ENCODE measurements at places on chromosomes 6 and 20.

- DNase-seq = no peak
Measured at GRCh38 chr6:55968926-55969325, 93.5 kb upstream of the BMP5 start.

DNA sequence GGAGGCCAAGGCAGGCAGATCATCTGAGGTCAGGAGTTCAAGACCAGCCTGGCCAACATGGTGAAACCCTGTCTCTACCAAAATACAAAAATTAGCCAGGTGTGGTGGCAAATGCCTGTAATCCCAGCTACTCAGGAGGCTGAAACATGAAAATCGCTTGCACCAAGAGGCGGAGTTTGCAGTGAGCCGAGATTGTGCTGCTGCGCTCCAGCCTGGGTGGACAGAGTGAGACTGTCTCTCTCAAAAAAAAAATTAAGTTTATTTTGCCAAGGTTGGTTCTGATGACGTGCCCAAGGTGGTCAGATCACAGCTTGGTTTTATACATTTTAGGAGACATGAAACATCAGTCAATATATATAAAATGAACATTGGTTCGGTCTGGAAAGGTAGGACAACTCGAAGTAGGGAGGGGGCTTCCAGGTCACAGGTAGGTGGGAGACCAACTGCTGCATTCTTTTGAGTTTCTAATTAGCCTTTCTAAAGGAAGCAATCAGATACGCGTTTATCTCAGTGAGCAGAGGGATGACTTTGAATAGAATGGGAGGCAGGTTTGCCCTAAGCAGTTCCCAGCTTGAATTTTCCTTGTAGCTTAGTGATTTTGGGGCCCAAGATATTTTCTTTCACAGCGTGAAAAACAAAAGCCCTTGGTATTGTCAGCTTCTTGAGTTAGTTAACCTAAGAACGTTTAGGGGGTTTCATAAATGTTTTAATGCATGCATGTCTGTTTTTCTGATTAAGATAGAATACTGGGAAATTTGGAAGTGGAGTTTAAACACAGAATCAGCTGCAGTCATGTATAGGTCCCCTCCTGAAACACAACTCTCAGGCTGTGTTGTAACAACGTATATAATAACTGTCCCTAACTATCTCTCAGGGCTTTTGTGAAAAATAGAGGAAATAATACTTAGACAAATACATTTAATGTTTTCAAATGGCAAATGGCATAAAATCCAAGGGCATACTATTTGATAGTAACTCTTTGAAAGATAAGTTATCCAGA, 16.7 kb downstream of the ACOT13 start:
- DNase-seq = no peak

- no peak for DNase-seq
Measured at GRCh38 chr6:84052204-84052882, 18.8 kb downstream of the MRAP2 start.

DNA sequence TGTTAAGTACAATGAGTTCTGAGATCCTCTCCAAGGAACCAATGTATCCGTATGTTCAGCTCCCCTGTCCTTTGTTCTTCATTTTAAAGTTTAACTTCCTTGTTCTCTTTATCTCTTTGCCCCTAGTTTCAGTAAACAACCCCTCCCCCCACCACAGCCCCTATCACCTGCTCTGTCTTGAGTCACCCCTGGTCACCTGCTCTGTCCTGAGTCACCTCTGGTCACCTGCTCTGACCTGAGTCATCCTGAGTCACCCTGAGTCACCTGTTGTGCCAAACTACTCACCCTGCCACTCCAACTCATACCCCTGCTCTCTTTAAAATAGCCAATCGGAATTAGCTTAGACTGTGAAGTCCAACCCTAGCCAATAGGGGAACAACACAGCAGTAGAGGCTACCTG, 288.7 kb upstream of the CDYL start:
- no peak for DNase-seq

GRCh38 chr6:1086446-1087153, 225.3 kb upstream of the FOXQ1 start:
- no peak for DNase-seq

- no peak for DNase-seq
Measured at GRCh38 chr6:56582236-56582635, 60.5 kb downstream of the DST start.

- DNase-seq = no peak
Measured at GRCh38 chr20:58011947-58012610, 216.4 kb downstream of the ANKRD60 start.

GRCh38 chr20:53901064-53901463, 169.3 kb downstream of the BCAS1 start:
- DNase-seq = no peak

DNA sequence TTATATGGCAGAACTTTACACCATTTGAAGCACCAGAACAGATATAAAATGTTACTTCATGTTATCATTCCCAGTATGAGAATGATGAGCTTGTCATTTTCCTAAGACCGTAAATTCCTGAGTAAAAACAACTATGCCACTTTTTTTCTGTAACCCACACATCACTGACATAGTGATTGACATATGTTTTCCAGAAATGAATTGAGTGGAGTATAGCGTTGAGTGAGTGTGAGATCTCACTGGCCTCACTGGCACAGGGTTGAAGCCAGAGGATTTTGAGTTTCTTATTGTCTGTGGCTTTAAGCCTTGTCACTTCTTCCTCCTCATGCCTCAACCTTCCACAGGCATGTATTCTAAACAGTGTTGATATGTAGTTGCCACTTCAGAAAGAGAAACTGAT, 62.3 kb downstream of the PDE7B start:
- DNase-seq = no peak

GRCh38 chr20:4017051-4017712, 1.8 kb upstream of the RNF24 start:
- DNase-seq = no peak

DNA sequence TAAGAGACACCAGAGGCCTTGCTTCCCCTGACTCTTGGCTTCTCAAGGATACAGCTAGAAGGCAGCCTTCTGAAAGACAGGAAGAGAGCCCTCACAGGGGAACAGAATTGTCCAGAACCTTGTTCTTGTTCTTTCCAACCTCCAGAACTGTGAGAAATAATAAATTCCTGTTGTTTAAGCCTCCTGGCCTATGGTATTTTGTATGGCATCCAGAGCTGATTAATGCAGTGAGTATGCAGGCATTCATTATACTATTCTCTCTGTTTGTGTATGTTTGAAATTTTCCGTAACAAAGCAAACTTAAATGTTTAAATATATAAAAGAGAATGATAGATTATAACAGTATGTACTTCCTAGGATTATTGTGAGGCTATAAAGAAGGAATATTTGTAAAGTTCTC, 903.4 kb upstream of the FLRT3 start:
- DNase-seq = no peak

- DNase-seq = no peak
Measured at GRCh38 chr6:149037051-149037671, 280.4 kb upstream of the TAB2 start.

- no peak for DNase-seq
Measured at GRCh38 chr6:148771896-148772554, 25.2 kb downstream of the UST start.
